Fibroblast of upper back skin (primary cell): ENCODE measurements at places on chromosomes 7 and 10.
A peak's percentile ranks its signal among the peaks of the same experiment; 100 is the strongest.

GRCh38 chr10:20466731-20467130, 430.4 kb downstream of the NEBL start:
- peak; percentile 58 for DNase-seq

- DNase-seq: no peak
These were observed 71.8 kb downstream of the ARHGAP21 start for GRCh38 chr10:24651923-24652322.

- no peak for DNase-seq
These were observed 103.0 kb downstream of the SLC37A3 start for GRCh38 chr7:140295224-140295738.

DNA sequence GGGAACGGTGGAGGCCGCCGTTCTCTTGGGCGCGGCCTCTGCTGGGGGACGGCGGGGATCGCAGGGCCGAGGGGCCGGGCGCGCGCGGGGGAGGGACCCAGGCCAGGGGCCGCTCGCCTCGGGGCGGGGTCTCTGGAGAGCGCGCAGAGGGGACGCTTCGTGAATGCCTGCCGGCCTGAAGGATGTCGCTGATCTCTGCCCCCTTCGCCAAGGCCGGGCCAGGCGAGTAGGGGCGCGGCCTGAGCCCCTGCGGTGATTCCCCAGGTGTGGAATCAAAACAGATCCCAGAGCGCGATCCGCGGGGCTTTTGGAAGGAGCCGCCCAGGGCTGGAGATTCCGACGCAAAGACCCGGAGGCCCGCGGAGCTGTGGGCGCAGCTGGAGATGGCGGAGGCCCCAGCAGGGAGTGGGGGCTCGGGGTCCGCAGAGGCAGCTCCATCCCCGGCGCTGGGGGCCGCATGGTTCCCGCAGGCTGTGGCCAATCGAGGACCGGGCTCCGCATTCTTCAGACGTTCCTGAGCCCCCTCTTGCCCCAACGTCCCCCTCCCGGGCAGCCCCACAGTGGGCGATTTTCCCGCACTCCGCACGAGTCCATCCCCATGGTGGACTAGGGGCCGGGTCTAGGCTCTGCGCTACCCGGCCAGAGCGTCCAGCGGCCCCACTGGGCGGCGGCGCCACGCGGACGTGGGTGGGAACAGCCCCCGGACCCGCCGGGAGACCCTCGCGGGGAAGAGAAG, 166.0 kb downstream of the ACTR3B start:
- DNase-seq: no peak

- peak; percentile 92 for DNase-seq
These were observed 375.8 kb downstream of the MDFIC start for GRCh38 chr7:115297656-115298055.

DNA sequence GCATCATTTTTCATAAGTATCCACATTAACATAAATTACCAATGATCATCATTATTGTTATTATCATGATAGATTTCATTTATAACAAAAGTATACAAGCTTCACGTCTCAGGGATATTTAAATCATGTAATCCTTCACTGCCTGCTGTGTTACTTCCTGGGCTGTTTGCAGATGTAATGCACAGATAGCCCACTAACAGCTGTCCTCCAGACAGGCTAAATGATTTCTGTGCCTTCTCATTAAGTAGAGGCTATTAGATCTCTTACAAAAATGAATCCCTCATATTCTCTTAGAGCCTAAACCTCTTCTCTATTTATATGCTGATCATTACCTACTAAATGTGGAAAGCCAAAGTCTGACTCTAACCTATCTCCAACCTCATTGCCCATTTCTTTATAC, 9.3 kb downstream of the PCLO start:
- DNase-seq: no peak

DNA sequence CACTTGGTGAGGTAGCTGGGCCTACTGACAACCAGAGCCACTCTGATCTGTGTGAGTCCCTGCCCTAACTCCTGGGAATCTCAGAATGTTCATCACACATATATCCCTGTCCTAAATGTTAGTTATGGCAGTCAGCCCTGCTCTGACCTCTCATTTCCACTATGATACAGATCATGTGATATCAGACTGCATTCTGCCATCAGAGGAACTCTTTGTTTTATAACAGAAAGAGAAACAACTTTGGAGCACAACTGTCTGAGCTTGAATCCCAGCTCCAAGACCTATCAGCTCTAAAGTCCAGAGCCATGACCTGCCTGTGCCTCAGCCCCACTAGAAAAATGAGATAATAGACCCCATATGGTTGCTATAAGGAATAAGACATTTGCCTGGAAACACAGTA, 54.6 kb upstream of the ABCB4 start:
- no peak for DNase-seq

- DNase-seq: no peak
These were observed 77.8 kb downstream of the BAMBI start for GRCh38 chr10:28754930-28755718.
